ENCODE measurements at places on chromosomes 1 and 21.

- DNase-seq = no peak
Measured at GRCh38 chr1:61181067-61182038, 99.0 kb downstream of the NFIA start.

DNA sequence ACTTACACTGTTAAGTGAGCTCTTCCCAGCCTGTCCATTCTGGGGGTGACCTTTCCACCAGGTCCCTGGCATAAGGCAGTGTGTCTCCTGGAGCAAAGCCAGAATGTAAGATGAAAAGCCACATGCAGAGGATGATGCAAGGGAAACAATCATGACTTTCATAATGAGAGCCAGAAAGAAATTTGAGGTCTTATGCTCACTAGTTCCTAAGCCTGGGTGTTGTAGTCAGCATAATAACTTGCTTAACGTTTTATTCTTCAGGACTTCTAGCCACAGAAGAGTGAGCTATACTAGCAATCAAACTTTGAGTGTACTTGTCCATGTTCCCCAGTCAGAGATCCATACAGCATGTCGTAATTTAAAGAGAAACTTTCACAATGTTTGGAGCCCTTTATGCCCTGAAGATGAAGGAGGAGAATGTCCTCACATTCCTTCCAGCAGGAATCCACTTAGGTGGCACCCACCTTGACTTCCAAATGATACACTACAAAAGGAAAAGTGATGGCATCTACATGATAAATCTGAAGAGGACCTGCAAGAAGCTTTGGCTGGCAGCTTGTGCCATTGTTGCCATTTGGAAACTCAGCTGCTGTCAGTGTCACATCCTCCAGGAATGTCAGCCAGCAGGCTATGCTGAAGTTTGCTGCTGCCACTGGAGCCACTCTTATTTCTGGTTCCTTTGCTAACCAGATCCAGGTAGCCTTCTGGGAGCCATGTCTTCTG, 60.5 kb upstream of the FOXD3 start:
- no peak for DNase-seq

GRCh38 chr1:165355139-165355976, 1.2 kb downstream of the LMX1A start:
- DNase-seq = no peak

DNA sequence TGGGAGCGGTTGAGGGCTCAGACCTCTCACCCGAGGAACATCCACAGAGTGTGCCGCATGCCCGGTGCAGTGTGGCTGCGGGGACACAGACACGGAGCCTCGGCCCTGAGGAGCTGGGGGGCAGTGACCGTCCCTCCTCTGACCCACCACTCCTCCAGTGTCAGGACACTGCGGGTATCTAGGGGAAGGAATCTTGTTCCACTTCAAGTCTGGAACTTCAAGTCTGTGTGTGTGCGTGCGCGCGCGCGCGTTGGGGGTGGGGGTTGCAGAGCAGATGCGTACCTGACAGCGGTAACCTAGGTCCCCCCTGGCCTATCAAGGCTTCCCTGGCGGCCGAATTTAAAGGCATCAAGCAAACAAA, 17.3 kb downstream of the PCSK9 start:
- DNase-seq = no peak

- DNase-seq = no peak
Measured at GRCh38 chr1:38076038-38076437, 29.4 kb upstream of the POU3F1 start.

DNA sequence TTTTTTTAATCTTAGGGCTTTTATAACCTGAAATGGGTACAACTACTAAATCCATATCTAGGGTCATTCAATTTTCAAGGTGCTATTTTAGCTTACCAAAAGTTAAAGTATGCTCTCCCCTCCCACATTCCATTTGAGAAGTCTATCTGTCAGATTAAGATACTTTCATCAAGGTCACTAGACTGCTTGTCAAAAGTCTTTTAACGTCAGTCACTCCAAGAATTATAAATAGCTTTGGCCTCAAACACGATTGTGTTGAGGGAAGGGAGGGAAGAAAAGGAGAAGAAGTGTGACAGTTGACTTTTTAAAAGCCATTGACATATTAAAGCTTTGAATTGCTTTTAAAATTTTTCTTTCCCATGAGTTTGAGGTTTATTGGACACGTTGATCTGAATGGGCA, 175.8 kb downstream of the PTGER3 start:
- DNase-seq = no peak

- no peak for DNase-seq
Measured at GRCh38 chr1:205811660-205812059, 1.3 kb downstream of the SLC41A1 start.

- DNase-seq = peak; percentile 84
Measured at GRCh38 chr21:38766987-38767722, 38.6 kb upstream of the ETS2 start.

DNA sequence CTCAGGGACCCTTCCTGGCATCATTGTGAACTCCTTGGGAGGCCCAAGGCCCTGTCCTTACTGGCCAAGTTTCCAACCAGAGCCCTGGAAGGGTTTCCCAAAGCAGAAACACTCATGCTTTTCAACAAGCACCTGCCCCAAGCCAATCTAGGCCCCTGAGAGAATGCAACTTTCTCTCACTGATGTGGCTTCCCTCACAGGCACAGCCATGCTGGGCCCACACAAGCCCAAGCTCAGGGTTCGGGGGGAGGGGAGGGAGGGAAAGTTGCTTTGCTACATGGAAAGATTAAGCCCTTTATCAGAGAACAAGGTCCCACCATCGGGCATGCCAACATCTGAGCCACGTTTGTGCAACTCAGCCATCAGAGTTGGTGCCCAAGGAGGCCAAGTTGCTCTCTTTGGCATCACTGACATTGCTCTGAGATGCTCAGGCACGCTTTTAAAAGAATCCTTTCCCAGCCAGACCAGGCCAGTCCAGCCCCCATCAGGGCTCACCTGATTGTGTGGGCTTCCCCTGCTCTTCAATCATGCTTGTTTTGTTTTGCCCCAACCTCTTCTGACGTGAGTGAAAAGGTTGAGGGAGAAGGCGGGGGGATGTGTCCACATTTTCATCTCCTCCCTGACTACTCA, 43.5 kb downstream of the RIMS3 start:
- no peak for DNase-seq

GRCh38 chr1:245615001-245615400, 460.2 kb downstream of the KIF26B start:
- DNase-seq = no peak
